Left lung (tissue), 14 donors: ENCODE measurements at places on chromosomes 4 and X. TPM values are rescaled to one million over a fixed set of nuclear protein-coding genes. Genes with fewer than 3 reads are reported as not detected.
A peak's percentile ranks its signal among the peaks of the same experiment; 100 is the strongest.

- DNase-seq = no peak
Measured at GRCh38 chr4:137692205-137692604, 159.9 kb upstream of the PCDH18 start.

- DNase-seq = no peak
Measured at GRCh38 chr4:138706201-138706600, 309.4 kb upstream of the NOCT start.

Gene CNGA1
- polyA plus RNA-seq = 1.9 TPM

GRCh38 chr4:156528216-156528615, 443.4 kb downstream of the PDGFC start:
- no peak for DNase-seq

- no peak for DNase-seq
Measured at GRCh38 chrX:19958552-19959486, 32.0 kb downstream of the BCLAF3 start.

Gene LRIT3
- 0.37 TPM for polyA plus RNA-seq

DNA sequence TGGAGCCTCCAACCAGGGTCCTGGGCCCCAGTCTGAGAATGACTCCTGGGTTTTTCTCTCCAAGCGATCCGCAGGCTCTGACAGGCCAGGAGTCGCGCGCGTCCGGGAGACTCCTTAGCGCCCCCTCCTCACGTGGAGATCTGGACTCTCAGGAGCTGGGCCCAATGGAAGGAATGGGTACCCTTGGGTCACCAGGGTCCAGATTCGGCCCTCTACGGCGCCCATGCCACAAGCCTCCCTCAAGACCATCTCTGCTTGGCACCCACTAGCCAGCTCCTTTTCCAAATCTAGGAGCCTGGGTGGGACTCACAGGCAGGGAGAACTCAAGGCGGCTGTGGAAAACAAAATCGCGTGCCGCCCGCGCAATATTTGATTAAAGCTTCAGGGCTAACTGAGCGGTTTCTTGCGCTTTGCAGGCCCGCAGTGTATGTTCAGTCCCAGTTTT, 7.1 kb downstream of the HAND2 start:
- DNase-seq = no peak

DNA sequence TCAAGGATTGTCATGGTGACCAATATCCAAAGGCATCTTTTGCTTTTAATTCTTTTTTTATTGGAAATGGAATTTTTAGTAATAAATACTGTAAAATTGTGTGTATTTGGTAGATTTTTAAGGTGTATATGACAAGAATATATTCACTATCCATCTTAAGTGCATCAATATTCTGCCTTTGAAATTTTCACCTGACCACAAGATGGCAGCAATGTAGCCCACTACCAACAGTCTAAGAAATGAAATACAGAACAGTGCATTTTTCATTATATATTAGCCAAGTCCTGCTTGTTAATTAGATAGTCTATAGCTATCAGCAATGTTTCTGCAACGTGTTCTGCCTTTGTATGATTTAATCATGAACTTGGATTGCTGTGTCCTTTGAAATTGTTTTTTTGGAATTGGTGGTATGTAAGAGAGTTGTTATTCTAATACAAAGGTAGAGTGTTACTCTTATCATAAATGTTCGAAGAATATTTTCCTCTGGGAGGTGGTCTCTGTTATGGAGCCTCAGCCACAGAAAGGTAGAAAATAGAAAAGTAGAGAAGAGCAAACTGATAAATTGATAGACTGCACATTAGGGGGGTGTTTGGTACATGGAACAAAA, 38.2 kb downstream of the HPGDS start:
- no peak for DNase-seq

DNA sequence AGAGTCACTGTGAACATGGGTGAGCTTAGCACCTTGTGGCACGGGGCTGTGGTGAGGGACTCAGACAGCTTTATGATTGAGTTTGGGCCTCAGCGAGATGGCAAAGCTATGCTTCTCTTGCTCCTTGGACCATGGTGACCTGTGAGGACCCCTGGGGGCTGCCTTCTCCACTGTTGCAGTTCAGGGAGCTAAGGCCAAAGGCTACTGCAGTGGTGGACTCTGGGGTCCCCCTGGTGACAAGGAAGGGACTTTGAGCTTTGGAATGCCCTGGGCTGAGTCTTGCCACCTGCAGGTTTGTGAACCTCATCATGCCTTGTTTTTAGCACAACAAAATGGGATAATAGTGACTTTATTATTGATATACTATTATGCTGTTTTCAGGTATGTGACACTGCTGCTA, 36.5 kb downstream of the TBL1X start:
- no peak for DNase-seq

- peak; percentile 52 for DNase-seq
Measured at GRCh38 chr4:99180382-99181070, 36.4 kb upstream of the ADH4 start.

Gene CSAG3
- polyA plus RNA-seq = not detected

Gene MAGEA2B
- polyA plus RNA-seq = not detected
